ENCODE measurements at places on chromosomes 7 and 10.

DNA sequence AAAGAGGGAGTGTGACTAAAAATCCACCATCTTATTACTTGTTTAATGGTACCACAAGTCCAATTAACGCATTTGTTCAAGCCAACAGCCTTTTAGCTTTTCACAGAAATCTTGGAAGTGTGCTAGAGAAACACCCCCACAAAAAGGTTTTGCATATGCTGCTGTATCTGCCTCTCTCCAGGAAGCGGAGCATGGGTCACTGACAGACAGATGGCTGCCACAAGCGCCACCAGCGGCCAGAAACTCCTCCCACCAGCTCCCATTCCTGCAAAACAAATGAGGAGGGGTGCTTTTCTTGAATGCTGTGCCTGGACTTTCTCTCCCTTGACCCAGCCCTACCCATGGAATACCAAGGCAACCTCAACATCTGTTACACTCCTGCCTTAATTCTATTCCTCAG lies 176.3 kb upstream of the LRGUK start:
- DNase-seq: no peak

DNA sequence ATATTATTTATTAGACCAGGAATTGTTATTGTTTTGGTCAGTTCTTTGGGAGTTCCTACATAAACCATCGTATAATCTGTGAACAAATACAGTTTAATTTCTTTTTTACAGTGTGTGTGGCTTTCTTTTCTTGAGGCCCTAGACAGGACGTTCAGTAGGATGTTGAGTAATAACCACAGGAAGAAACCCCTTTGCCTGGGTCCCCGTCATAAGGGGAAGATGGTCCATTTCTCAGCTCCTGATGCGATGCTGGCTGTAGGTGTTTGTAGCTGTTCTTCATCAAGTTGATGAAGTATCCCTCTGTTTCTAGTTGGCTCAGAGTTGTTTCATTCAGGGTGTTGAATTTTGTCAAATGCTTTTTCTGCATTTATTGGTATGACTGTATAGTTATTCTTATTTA lies 219.7 kb upstream of the ADARB2 start:
- DNase-seq: no peak

DNA sequence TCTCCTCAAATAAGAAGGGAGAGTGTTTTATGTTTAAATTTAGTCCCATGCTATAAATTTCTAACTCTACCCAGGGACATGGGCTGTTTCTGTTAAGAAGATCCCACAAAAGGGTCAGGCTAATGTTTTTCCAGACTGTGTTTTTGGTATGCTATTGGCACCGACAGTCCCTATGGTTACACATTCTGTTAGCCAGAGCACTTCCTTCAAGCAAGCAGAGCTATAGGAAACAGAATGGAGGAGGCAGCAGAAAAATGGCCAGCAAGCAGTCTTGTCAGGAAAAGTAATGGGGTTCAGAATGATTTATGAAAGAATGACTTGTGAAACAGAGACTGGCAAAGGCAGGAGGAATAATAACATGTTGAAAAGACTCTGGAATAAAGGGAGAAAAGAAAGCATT lies 44.8 kb upstream of the PHYHIPL start:
- no peak for DNase-seq

DNA sequence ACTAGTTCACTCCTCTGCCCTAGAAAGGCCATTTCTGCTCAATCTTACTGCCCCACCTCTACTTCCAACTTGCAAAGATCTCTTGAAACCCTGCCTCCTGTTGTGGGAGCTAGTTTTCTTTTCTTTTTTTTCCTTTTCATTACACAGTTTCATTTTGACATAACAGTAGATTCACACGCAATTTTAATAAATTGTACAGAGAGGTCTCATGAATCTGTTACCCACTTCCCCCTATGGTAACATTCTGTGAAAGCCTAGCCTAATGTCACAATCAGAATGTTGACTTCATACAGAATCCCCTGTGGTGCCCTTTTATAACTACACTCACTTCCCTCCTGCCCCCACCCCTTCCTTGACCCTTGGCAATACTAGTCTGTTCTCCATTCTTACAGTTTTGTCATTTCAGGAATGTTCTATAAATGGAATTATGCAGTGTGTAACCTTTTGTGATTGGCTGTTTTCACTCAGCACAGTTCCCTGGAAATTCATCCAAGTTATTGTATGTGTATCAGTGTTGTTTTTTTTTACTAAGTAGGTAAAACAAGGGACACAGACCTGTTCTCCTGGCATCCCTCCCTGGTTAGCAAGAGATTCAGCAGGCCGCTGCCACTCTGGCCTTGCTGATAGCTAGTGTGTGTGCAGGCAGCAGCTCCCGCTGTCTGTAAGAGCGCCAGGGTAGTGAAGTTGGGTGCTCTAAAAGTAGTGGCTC lies 21.5 kb downstream of the CHST3 start:
- DNase-seq: no peak

DNA sequence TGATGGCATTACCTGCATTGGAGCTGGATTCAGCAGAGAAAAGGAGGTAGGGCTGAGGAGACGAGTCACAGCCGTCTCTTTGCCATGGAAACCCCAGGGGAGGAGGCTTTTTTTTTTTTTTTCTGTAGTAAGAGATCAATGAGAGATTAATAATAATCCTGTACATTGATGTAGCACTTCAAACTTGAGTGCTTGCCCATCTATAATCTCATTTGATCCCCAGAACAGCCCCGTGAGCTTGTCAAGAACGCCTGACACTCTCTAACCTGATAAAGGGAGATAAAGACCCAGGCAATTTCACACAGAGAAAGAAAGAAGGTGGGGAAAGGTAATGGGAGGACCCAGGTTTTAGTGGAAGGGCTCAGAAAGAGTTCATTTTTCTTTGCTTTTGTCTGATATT lies 195.2 kb upstream of the FOXK1 start:
- no peak for DNase-seq

- DNase-seq: no peak
Measured at GRCh38 chr7:2010551-2011265, 222.0 kb downstream of the MAD1L1 start.

- no peak for DNase-seq
Measured at GRCh38 chr10:43043773-43044447, 33.0 kb upstream of the RET start.

- no peak for DNase-seq
Measured at GRCh38 chr10:49138361-49138891, 4.6 kb upstream of the FAM170B start.

DNA sequence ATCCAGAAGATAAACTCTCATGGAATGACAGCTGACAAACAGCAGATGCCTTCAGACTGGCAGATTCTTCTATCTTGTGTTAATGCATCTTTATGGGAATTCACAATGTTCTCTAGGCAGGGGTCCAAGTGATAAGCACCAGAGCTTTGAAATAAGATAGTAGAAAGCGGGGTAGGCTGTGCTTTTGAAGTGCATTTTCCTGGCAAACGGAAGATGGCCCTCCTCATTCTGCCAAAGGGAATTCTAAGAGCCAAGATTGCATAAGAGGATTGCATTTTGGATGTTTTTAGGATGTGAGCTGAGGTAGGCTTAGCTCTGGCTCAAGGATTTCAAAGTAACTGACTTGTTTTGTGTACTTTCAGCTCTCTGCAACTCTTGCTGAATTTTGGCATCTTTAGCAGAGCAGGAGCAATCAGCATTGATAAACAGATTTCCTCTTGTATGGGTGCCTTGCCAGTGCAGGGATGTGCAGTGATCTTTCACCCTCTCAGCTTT lies 298.5 kb upstream of the KLF6 start:
- no peak for DNase-seq

- DNase-seq: no peak
Measured at GRCh38 chr10:70672165-70673042, at the start of gene ADAMTS14. Gene ADAMTS14 (plus strand): TSS chr10:70672506. CDS start chr10:70672803, 297 bp downstream.

GRCh38 chr7:155556763-155557162 lies 10.4 kb upstream of the CNPY1 start:
- DNase-seq: no peak

DNA sequence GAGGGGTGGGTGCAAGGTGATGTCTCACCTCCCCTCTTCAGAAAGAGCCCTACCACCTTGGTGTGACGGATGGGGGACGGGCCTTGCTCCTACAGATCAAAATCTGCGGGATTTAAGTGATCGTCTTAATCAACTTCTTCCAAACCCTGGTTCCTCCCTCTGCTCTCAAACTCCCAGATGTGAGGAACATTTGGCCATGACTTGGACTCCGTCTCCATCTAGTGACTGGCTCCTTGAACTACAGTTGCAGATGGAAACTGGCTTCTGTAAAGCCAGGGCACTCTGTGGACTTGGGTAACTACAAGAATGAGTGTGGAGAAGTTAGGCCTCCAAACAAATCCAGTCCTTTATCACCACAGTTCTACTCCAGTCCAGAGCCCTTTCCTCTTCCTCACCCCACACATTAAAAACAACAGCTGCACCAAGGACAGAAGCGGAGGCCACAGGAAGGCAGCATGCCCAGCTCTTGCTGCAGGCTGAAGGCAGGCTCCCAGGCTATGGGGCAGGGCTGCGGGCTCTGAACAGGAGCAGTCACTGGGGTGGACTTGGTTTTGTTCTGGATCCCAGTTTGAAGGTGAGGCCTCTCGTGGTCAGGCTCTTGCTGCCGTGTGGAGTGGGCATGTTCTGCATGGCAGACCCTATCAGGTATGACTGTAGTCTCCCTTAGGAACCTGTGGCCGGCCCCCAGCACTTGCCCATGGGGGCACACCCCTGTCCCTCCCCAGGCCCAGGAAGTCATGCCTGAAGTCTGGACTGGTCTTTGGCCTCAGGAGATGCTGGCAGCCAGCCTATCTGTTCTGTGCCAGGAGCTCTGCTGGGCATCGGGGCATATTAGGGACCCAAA lies 79.4 kb downstream of the VWC2 start:
- peak; percentile 71 for DNase-seq

DNA sequence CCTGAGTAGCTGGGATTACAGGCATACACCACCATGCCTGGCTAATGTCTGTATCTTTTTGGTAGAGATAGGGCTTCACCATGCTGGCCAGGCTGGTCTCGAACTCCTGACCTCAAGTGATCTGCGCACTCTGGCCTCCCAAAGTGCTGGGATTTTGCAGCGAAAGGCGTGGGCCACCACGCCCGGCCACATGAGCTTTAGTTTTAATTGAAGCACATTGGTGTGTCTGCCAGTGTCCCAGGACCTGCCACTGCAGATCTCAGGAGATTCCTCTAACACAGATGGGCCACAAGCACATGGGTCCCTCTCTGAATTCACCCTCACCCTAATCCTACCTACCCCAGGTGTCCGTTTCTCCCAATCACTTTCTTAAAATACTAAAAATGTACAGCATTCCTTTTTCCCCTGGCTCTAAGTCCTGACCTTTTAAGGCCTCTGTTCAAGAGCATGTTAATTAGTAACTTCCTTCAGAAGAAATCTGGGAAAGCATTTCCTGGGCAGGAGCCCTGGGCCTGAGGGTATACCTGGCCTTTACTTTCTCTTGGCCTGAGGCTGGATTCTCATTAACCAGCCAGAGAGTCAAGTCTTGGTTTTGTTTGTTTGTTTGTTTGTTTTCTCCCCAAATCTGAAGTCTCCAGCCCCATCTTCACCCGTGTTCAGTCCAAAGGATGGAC lies 82.6 kb downstream of the PRPF18 start:
- no peak for DNase-seq

DNA sequence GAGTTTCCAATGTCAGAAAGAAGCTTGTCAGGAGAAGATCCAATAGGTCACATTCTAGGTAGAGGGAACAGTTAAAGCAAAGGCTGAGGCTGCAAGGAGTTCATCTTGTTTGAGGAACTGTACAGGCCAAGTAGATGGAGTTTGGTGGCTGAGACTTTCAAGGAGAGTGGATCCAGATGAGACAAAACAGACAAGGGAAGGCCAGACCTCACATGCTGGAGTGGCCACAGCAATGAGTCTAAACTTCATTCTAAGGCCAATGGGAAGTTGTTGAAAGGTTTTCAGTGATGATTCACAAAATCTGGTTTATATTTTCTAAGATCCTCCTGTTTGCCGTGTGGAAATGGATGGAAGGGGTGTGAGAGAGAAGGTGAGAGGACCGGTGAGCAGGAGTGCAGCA lies 40.0 kb downstream of the EPDR1 start:
- DNase-seq: no peak

DNA sequence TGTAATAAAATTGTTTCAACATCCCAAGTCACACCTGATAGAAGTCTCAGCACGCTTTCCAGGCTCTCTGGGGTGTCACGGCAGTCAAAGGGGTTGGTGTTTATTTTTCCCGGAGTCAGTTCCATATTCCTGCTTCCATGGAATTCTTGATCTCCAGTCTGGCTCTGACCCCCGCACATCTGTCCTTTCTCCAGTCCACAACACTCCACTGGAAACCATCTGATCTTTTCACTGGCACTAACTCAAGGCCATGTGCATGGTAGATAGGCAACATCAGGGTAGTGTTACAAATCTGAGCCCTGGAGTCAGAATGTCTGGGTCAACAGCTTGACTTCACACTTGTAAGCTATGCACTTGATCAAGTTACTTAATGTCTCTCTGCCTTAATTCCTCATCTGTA lies 176.2 kb downstream of the WDR11 start:
- DNase-seq: no peak

DNA sequence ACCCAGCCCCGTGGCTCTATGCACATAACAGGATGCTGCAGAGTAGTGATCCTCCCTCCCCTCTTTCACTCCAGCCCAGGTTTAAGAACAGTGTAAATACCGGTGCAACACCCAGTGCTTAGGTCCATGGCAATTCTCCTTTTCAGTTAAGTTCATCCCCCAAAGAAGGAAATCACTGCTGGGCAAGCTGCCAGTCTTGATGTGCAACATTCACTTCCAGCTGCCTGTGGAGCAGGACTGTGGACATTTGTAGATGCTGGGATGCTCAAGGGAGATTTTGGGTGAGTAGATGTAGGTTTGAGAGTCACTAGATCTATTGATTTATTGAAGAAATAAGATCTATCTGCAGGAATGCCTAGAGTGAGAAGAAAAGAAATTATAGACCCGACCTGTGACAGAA lies 294.3 kb upstream of the KIAA1217 start:
- no peak for DNase-seq

- no peak for DNase-seq
Measured at GRCh38 chr10:55144001-55144400, 343.0 kb upstream of the PCDH15 start.

DNA sequence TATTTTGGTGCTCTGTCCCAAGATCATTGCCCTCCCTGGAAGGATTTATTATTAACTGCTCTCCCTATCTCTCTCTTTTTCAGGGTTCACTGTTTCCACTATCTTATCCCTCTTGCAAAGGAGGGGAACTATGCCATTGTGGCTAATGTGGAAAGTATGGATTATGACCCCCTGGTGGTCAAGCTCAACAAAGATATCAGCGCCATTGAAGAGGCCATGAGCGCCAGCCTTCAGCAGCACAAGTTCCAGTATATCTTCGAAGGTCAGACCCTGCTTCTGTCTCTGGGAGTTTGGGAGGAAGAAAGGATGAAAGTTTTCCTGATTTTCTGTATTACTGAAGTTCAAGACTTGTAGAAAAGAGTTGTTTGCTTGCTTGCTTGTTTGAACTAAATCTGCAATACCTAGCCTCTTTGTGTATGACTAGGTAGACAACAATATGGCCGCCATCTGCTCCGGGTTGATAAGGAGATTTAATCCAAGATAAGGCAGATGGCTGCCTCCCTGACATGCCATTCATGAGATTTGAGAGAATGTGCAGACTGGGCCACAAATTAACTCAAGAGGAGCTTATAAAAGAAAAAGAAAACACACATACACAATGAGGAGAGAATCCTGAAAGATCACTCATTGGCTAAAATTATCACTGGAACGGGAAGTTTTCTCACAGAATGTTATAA lies 122.2 kb upstream of the LRGUK start:
- no peak for DNase-seq

GRCh38 chr7:95471071-95471470 lies 14.7 kb upstream of the ASB4 start:
- no peak for DNase-seq

- no peak for DNase-seq
Measured at GRCh38 chr7:151984612-151985011, 28.4 kb downstream of the GALNTL5 start.

GRCh38 chr7:78852951-78853350 lies 600.5 kb downstream of the MAGI2 start:
- DNase-seq: no peak

- no peak for DNase-seq
Measured at GRCh38 chr7:108335269-108335918, 120.8 kb downstream of the NRCAM start.
